Activated CD4-positive, alpha-beta T cell treated with anti-CD3 and anti-CD28 coated beads, Interleukin-2, amount 50 U/mL, for 16 hours (primary cell): ENCODE measurements at places on chromosomes 4 and X.

GRCh38 chrX:3994315-3994714 lies 280.9 kb upstream of the PRKX start:
- DNase-seq, result no peak

GRCh38 chrX:82589410-82589809 lies 918.7 kb upstream of the POU3F4 start:
- DNase-seq, result no peak

DNA sequence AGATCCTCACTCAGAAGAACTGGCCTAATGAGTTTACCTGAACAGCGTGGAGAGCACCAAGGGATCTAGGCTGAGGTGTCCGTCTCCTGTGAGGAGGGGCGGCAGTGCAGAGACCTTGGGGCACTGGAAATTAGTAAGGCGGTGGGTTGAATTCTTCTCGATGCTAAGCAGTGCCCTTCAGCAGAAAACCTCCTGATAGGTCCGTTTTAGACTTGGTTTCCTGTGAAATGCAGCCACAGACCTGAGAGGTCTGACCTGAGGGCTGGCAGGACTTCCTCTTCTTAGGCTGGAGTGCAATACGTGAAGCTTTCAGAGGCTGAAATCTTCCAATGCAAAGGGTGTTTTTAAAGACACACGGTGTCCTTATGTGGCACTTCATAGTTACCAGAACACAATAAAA lies at the start of gene CLNK:
Gene CLNK (minus strand): TSS at position 138 of the 400 bp plus-strand sequence. CDS start 16,899 bp downstream, outside the sequence.
- no peak for DNase-seq

- no peak for DNase-seq
Observed at GRCh38 chrX:86724277-86724676, 576.0 kb downstream of the DACH2 start.

- no peak for DNase-seq
Observed at GRCh38 chrX:6890544-6891261, 256.8 kb upstream of the STS start.

DNA sequence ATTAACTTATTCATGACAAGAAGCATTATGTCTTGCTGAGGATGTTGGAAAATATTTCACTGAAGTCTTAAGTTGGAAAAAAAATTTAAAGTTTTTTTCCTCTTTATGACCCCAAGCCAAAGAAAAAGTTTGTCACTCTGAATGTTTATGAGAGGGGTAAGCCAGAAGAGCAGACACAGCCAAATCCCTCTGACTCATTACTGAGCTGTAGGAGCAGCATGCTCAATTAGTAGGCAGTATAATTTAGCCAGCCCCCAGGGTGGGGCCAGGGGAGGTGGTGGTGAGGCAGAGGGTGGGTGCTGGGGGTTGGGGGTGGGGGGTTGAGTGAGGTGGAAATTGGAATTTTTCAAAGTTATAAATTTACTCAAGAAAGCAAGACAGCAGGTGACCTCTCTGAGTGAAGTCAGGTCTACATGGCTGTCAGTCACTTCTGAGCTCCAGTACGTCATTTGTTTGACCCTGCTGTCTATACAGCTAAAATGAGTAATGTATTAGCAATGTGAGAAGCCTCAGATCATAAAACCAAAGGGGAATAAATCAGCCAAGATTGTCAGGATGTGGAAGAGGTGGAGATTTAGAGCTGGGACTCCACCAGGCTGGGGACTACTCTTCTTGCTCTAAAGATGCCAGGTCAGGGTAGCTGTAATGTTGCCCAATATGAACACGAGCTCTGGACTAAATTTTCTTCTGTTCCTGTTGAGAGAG lies 98.8 kb upstream of the NDP start:
- DNase-seq, result no peak

DNA sequence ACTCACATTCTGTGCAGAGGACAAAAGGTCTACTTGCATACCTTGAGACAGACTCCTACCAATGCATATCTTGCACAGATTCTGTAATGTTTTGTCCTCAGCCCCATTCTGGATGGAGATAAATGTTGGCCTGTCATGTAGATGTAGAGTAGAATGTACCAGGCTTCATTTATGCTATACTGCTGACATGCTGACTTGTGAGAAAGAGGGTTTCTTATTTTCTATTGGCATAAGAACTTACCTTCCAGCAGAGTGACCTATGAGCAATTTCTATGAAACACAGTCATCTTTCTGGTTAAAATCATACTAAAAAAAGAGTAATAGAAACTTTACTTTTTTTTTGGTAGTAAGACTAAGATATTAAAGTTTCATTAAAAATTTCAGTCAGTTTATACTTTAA lies 17.2 kb downstream of the SLC4A4 start:
- no peak for DNase-seq

DNA sequence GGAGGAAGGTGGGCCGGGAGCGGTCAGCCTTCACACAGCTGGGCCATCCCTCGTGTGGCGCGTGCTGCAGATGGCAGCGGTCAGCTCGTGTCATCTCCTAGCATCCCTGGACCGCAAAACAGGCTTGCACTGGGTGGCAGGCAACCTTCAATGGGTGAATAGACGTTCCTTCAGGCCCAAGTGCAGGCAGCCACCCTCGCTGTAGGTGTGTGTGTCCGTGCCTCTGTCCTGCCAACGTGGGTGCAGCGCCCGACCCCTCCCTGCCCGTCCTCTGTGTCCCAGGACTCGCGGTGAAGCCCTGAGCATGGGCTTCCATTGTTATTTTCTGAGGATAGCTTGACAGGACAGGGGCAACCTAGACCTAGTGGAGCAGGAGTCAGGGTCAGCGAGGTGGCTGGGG lies 79.8 kb upstream of the STOX2 start:
- no peak for DNase-seq

DNA sequence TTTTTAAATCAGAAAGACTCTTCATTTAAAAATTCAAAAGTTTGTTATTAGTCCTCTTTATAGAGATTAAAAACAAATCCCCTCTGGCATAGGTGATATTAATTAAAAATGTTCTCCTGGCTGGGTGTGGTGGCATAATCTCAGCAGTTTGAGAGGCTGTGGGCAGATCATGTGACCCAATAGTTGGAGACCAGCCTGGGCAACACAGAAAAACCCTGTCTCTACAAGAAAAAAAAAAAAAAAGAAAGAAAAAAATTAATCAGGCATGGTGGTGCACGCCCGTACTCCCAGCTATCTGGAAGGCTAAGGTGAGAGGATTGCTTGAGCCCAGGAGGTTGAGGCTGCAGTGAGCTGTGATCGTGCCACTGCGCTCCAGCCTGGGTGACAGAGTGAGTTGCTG lies 38.9 kb downstream of the RASGEF1B start:
- DNase-seq, result no peak

- no peak for DNase-seq
Observed at GRCh38 chr4:8819019-8819418, 52.6 kb downstream of the HMX1 start.

DNA sequence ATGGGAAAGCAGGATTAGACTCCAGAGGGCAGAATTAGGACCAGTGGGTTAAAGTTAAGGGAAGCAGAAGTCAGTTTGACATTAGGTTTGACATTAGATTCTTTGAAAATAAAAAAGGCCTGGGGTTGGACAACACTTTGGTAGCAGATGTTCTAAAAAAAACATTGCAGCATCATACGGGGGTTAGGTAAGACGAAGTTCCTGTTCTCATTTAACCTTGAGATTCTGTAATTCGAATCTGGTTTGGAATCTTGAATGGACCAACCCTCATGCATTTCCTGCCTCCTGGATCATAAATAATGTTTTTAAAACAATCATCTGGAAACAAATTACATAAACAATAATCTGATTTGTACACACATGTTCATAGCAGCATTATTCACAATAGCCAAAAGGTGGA lies 181.0 kb downstream of the SHROOM3 start:
- DNase-seq, result no peak

GRCh38 chr4:38980903-38981676 lies 51.1 kb downstream of the TMEM156 start:
- peak; percentile 79 for DNase-seq

DNA sequence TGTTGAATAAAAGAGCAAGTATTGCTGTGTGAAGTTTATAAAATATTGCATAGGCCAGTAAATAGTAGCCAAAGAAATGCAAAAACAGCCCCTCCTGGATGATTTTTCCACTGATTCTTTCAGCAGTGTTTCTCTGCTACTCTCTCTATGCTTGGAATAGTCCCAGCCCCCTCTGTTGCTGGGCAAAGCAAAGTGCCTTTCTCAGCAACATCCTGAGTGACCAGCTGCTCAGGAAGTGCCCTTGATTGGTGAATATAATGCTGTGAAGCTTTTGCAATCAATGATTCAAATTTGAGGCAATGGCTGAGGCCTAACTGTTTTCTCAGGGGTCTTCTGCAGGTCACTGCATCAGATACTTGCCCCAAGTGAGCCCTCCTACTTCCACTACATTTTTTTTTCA lies 656.7 kb downstream of the ZNF674 start:
- no peak for DNase-seq

DNA sequence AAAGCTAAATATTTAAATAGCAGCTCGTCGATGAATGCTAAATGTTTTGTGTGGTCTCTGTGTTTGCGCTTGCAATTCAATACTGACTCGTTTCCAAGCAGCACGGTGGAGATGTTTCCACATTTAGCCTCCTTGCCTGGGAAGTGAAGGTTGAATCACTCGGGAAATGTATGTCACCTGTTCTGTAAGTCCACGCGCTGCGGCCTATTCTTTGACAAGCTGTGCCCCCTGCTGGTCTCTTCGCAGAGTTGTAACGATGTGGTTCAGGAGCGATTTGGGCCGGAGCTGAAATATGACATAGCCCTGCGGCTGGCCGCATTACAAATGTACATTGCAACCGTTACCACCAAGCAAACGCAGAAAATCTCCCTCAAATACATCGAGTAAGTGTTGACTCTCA lies 89.6 kb upstream of the PRPS2 start:
- peak; percentile 54 for DNase-seq

GRCh38 chr4:79982601-79983322 lies 90.3 kb downstream of the ANTXR2 start:
- DNase-seq, result no peak

DNA sequence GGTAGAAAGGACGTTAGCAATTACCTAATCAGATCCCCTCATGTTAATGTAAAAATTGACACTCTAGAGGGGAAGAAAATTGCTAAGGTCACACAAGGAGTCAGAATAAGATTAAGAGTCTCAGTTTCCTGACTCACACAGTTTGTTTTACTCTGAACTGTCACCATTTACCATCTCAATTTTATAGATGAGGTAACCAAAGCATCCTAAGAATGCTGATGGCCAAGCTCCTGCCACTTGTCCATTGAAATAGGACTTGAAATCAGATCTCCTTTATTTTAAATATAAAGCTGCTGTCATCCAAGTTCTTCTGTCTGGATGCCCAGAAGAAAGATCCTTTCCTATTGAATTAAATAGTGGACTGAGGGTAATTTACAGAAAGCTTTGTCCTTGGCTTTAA lies 114.8 kb upstream of the VAMP7 start:
- no peak for DNase-seq

DNA sequence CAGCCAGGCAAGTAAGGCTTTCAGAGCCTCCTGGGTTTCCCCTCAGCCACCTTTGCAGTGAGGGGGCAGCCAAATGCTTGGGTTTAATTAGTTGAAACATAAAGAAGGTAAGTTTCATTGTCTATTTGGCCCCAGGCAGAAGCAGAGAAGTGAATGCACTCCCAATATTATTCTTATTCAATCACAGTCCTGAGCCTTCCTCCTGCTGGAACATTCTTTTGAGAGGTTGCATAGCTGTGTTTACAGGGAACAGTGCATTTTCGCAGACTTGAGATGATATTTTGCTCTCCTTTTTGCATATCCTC lies 13.9 kb downstream of the SLC2A9 start:
- peak; percentile 29 for DNase-seq

DNA sequence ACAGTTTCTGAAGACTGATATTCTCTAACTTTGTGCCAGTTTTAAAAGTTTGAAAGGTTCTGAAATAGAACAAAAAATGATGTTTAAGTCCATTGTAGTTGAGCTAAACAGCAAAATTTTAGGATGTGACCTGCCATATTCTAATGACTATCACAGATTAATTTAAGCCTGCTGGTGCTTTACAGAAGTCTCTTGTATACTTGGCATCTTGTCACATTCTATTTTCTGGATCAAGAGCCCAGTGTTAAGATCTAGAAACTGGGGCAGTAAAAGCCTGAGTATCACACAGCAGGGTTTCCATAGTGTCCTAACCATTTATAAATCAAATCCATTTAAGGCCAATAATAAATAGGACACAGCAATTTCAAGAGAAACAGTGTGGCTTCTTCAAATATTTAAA lies 12.4 kb downstream of the FSTL5 start:
- no peak for DNase-seq

DNA sequence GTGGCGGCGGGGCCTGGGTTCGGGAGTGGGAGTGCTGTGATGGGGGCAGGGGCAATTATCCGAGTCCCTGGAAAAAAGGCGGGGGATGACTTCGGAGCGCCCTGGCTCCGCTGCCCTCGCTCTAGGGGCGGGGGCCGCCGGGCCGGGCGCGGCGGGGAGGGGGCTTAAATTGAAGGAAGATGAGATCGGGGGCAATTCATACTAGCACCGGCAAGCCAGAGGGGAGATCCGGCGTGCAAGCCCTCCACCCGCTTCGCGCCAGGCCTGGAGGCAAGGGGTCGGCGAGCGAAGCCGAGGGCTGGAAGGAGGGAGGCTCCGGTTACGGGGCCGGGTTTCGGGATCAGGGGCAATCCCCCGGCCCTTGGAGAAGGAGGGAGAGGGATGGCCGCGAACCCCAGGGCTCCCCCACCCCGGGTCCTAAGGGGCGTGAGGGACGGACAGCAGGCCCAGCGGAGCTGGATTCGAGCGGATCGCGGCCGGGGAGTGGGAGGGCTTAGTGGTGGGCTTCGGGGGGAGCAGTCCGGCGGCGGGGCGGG lies 1.2 kb downstream of the BCORL1 start:
- DNase-seq, result no peak

DNA sequence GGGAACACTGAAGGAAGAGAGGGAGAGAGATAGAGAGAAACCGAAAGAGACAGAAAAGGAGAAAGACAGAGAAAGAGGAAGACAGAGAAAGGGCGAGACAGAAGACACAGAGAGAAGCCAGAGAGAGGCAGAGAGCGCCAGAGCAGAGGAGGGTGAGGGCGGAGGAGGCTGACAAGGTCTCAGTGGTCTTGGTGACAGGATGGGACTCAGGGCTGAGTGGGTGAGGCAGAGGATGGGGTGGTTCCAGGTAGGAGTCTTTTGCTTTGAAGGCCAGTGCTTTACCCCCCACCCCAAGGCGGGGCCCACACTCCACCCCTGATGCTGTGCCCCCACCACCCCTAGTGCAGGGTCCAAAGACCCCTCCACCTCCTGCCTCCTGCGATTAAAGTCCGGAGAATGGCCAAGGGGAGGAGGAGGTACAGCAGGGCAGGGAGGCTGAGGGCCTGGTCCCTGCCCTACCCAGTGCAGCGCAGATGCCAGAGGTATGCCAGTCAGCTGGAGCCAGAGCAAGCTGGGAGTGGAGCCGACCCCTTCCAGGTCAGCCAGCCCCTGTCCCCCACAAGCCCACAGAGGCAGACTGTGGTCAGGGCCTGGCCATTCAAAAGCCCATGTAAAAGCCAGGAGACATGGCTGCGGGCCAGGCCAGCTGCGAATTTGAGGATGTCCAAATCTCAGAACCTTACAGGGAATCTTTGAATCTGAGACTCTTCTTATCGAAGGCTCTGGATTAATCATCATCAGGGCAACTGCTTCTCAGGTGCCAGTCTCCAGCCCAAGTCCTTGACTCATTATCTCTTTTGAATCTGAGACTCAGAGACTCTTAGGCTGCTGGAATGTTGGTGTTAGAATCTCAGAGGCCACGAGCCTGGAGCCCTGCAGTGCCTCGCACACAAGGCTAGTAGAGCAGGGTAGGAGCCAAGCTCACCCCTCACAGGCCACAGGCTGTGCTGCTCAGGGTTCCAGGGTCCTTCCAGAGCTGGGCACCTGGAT lies 758 bp downstream of the IQSEC2 start:
- DNase-seq, result no peak

- DNase-seq, result no peak
Observed at GRCh38 chrX:10526451-10526850, 93.9 kb downstream of the MID1 start.

- no peak for DNase-seq
Observed at GRCh38 chrX:69541956-69542355, 37.8 kb downstream of the NALF2 start.

GRCh38 chrX:153590961-153591956 lies 7.7 kb downstream of the CCNQ start:
- no peak for DNase-seq
